ENCODE measurements at places on chromosomes 6 and 20.
A peak's percentile ranks its signal among the peaks of the same experiment; 100 is the strongest.

DNA sequence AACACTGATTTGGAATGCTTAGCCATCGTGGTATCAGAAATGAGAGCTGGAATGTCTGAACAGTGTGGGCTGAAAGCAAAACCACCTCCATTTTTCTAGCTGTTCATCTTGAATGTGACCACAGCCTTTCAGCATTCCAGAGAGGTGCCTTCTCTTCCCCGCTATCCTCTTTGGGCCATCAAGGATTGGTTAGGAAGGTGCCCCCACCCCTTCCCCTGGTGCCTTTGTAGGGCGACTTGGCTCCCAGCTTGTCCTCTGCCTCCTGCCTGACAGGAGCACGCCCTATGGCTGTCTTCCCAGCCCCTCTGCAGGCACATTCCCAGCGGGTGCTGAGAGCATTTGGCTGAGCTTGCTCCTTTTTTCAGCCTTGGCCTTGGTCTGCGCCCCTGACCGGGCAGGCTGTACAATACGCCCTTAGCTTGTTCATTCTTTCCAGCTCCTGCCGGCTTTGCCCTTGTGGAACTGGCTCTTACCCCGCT, 97.5 kb downstream of the ARMC2 start:
- no peak for DNase-seq

- no peak for DNase-seq
Measured at GRCh38 chr20:20497242-20497978, 129.5 kb downstream of the INSM1 start.

DNA sequence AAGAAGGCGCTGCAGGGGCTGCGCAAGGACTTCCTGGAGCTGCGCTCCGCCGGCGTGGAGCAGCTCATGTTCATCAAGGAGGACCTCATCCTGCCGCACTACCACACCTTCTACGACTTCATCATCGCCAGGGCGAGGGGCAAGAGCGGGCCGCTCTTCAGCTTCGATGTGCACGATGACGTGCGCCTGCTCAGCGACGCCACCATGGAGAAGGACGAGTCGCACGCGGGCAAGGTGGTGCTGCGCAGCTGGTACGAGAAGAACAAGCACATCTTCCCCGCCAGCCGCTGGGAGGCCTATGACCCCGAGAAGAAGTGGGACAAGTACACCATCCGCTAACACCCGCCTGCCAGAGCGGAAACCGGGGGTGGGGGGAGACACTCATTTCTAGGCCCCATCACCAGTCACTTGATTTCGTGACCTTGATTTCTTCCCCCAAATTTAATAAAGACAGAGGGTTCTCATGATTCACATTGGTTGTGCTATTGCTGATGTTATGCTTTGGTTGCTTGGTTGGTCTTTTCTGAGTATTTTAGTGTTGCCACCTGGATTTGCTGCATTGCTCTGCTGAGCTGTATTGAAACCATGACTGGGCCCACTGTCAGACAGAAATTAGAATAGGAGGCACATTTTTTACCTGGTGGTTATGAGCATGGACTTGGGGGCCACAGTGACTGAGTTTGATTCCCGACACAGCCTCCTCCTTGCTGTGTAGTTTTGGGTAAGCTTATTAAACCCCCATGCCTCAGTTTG, 1.5 kb downstream of the FAM50B start:
- DNase-seq: no peak

- DNase-seq: peak; percentile 9
Measured at GRCh38 chr6:116616737-116617053, 416 bp downstream of the RSPH4A start.

- DNase-seq: no peak
Measured at GRCh38 chr20:62752181-62752670, 43.6 kb downstream of the NTSR1 start.

DNA sequence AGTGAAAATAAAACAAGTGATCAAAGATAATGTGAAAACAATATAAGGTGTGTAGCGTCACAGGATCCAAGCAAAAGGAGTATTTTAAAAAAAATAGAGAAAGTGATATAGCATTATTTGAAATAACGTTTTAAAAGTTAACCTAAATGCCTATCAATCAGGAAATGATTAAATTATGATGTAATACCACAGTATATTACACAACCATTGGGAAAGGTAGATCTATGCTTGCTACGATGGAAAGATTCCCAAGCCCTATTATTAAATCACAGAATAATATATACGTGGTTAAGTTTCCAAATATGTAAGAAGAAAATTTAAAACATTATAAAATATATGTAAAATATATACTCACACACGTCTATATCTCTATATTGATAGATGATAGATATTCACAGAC, 15.4 kb upstream of the TCF21 start:
- DNase-seq: no peak

DNA sequence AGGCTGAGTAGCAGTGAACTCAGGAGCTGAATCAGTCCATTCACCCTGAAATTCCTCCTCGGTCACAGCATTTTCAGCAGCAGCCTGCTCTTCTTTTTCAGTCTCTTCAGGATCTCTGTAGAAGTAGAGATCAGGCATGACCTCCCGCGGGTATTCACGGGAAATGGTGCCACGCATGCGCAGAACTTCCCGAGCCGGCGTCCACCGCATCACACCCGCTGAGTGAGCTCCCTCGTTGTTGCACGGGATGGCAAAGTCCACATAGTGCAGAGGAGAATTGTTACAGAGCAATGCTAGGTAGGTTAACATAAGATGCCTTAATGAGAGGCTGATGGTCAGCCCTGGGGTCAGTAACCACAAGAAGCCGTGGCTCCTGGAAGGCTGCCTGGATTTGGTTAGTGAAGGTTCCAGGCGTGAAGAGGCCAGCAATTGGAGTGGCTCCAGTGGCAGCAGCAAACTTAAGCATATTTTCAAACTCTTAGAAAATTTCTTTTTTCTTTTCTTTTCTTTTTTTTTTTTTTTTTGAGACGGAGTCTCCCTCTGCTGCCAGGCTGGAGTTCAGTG, 113.5 kb upstream of the HDAC2 start:
- DNase-seq: no peak

GRCh38 chr20:51450221-51450712, 92.3 kb downstream of the NFATC2 start:
- no peak for DNase-seq

DNA sequence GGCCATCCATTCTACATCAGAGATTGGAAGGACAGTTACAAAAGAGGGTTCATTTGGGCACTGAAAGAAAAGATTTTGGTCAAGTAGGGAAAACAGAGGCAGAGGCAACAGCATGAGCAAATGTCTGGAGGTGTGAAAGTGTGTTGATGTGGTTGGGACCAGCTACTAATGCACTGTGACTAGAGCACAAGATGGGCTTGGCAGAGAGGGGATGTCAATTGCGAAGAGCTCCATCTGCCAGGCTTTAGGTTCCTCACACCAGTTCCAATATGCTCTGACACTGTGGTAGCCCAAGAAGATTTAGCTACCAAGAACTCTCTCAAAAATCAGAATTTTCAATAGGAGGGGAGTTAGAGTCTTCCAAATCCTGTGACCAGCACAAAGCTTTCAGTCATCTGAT, 42.1 kb downstream of the TRAF3IP2 start:
- no peak for DNase-seq

GRCh38 chr20:2873747-2874041, 413 bp downstream of the PTPRA start:
- no peak for DNase-seq

DNA sequence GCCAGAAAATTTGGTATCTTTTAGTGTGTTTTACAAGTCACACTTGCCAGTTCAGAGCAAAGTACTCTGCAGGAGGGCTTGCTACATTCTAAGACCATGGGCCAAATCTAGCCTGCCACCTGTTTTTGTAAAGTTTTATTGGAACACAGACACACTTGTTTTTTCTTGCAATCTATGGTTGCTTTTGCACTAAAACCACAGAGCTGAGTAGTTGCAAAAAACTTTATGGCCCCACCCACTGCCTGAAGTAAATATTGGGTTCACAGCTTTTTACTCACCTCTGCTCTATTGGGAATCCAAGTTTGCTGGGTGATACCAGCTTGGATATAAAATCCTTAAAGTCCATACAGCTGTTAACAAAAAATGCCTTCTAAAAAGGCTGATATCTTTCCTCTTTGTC, 109.0 kb downstream of the ZFP64 start:
- DNase-seq: no peak

DNA sequence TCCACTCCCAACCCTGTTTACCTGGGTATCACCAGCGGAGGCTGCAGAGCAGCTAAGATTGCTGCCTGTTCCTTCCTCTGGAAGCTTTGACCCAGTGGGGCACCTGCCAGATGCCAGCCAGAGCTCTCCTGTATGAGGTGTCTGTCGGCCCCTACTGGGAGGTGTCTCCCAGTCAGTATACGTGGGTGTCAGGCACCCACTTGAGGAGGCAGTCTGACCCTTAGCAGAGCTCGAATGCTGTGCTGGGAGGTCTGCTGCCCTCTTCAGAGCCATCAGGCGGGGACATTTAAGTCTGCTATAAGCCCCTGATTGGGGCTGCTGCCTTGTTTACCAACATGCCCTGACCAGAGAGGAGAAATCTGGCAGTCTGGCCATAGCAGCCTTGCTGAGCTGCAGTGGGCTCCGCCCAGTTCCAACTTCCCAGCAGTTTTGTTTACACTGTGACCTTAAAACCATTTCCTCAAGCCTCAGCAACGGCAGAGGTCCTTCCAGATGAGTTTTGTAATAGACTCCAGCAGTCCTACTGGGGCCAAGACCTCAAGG, 2.8 kb downstream of the RAET1E start:
- no peak for DNase-seq

DNA sequence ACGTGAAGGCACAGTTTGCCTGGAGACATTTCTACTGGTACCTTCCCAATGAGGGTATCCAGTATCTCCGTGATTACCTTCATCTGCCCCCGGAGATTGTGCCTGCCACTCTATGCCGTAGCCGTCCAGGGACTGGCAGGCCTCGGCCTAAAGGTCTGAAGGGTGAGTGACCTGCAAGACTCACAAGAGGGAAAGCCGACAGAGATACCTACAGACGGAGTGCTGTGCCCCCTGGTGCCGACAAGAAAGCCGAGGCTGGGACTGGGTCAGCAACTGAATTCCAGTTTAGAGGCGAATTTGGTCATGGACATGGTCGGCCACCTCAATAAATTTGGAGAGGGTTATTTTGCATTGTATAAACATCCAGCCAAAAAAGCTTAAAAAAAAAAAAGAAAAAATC, 420.3 kb upstream of the FLRT3 start:
- DNase-seq: no peak

DNA sequence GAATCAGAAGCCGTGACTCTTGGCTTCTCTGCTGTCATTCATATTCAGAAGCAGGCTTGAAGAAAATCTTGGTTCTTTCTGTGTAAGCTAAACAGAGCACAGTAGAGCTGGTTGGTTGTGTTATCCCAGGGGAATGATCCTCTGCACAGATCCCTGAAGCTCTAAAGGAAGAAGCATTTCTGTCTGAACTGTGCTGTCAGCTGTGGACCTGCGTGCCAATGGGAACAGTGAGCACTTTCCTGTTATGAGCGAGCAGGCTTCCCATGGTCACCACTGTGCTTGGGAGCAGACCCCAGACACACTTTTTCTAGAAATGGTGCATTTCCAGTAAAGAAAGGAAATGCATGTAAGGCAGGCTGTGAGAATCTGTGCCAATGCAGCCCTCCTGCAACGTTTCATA, 490.2 kb downstream of the EPM2A start:
- no peak for DNase-seq

DNA sequence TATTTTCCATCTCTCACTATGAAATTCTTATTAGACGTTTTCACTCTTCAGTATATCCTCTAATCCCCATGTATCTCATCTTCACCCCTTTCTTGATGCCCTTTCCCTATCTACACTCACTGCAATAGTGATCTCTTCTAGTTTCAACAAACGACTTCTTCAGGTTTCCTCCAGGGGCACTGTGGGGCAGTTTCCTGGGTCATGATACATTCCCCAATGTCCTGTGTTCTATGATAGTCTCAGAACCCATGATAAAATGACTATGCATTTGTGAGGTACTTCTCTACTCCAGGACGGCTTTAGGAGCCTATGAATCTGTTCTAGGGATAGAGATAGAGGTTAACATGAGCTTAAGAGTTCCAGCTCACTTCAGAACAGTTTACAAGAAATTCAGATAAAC, 183.3 kb downstream of the FOXC1 start:
- DNase-seq: no peak

- no peak for DNase-seq
Measured at GRCh38 chr6:89162047-89162371, 16.2 kb downstream of the PM20D2 start.

GRCh38 chr6:158611541-158612370, 32.8 kb downstream of the DYNLT1 start:
- DNase-seq: no peak

GRCh38 chr6:15382089-15382488, 136.2 kb downstream of the JARID2 start:
- no peak for DNase-seq

DNA sequence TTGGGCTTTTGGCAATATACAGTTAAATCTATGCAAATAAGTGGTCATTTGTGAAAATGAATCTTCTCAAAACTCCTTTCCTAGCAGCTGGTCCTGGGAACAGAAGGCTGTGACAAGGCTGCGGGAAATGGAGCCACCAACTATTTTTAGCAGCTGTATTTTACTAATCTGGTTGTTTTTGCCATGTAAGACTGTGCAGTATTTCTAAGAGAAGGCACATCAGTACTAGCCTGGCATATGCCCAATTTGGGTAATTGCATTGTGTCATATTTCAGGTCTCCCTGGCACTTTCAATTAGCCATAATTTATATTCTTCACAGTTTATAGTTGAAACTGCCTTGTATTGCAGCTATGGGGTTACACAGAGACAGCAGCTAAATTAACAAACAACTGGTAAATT, 109.6 kb downstream of the MANEA start:
- no peak for DNase-seq

- no peak for DNase-seq
Measured at GRCh38 chr6:165662041-165662748, 846 bp downstream of the PDE10A start.

- DNase-seq: peak; percentile 42
Measured at GRCh38 chr6:17115251-17116116, 13.6 kb downstream of the STMND1 start.

DNA sequence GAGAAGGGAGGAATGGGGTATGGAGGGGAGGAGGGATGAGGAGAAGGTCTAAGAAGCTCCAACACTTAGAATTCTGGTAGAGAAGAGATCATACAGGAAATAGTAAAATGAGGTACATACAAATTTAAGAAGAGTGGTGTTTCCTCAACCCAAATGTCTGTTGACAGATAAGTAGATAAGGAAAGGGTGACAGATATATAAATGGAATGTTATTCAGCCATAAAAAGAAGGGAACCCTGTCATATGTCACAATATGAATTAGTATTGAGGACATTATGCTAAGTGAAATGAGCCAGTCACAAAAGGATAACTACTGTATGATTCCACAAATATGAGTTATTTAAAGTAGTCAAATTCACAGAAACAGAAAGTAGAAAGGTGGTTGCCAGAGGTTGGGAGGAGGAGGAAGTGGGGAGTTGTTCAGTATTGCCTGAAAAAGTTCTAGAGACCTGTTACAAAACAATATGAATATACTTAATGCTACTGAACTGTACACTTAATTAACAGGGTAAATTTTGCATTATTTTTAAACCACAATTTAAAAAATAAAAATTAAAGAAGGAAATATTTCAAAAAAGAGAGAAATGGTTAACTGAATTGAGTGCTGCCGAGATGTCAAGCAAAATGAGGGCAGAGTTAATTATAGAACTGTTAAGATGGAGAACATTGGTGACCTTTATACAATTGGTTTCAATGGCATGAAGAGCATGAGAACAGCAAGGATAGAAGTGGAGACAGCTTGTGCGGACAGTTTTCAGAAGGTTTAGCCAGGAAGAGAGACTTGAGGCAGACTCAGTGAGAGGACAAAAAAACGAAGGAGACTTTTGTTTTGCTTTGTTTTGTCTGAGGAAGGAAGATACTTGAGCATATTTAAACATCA, 47.6 kb upstream of the ADGRF4 start:
- no peak for DNase-seq

All from T1000 (cell line).